ENCODE measurements at places on chromosomes 3 and 15.

DNA sequence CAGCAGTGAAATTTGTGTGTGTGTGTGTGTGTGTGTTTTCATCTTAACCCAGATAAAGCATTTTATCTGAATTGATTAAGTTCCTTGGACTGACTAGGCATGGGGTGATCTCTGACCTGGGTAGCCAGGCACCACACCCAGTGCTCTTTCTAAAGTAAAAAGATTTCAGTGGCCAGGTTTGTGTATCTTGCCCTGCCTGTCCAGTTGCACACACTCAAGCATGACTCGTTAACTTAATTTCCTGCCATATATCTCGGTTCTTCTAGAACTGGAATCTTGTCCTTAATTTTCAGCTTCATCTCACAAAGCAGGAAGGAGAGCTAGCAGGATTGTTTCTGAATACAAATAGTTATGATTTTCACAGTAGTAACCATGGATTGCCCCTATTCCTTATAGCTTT, 17.0 kb downstream of the TM4SF18 start:
- DNase-seq: no peak

DNA sequence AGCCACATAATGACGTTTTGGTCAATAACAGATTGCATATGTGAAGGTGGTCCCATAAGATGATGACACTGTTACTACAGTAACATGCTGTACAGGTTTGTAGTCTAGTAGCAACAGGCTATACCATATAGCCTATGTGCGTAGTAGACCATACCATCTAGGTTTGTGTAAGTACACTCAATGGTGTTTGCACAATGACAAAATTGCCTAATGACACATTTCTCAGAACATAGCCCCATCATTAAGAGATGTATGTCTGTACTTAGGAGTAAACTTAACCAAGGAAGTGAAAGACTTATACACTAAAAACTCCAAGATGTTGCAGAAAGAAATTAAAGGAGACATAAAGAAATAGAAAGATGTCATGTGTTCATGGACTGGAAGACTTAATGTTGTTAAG, 66.2 kb downstream of the RPLP1 start:
- no peak for DNase-seq

DNA sequence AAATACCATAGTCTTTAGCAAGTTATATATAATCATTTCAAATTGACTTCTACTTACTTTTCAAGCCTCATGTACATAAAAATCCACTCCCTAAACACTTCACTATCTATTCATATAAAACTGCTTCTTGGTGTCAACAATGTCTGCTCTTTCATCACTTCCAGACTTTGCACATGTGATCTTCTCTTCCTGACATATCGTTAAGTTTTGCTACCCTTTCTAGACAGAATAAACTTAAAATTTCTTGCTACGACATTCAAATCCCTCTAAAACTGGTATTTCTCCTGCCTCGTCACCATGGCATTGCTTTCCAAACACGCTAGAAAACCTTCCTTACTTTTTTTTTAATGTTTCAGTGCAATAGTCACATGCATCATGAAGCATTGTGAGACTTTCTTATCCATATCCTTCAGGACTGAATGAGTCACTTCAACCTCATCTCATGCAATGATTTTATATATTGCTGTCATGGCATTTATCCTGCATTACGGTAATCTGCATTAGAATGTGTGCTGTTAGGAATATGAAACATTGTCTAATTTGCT, 122.8 kb downstream of the GMNC start:
- DNase-seq: no peak

DNA sequence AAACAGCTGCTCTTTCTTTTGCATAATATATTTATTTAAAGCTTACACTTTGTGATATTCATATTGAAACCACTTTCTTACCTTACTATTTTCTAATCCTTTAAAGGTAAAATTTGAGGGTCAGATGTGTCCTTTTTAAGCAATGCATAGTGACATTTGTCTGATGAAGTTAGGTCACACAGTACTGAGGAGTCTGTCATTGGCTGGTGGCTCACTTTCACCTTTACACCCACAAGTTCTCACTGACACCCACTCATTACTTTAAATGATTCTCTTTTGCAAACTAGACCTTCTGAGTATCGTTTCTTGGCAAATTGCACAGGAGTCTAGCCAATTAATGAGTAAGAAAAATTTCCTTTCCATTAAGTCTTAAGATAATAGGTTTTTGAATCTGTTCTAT, 758.3 kb upstream of the ARPP21 start:
- DNase-seq: no peak

GRCh38 chr3:173711619-173712018, 314.1 kb downstream of the NLGN1 start:
- DNase-seq: no peak
